ENCODE measurements at places on chromosomes 4 and X.

GRCh38 chr4:13203101-13203500 is 281.0 kb downstream of the RAB28 start:
- DNase-seq = no peak

- DNase-seq = no peak
Measured at GRCh38 chr4:17126321-17126966, 228.0 kb upstream of the LDB2 start.

DNA sequence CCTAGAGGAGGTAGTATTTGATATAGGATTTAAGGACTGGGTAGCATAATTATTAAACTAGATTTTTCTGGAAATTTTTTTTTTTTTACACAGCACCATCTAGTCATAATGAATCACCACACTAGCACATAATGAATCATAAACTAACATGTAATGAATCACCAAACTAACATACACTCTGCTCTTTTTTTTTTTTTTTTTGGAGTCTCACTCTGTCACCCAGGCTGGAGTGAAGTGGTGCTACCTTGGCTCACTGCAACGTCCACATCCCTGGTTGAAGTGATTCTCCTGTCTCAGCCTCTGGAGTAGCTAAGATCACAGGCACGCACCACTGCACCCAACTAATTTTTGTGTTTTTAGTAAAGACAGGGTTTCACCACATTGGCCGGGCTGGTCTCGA is 92.5 kb downstream of the FAM13A start:
- no peak for DNase-seq

DNA sequence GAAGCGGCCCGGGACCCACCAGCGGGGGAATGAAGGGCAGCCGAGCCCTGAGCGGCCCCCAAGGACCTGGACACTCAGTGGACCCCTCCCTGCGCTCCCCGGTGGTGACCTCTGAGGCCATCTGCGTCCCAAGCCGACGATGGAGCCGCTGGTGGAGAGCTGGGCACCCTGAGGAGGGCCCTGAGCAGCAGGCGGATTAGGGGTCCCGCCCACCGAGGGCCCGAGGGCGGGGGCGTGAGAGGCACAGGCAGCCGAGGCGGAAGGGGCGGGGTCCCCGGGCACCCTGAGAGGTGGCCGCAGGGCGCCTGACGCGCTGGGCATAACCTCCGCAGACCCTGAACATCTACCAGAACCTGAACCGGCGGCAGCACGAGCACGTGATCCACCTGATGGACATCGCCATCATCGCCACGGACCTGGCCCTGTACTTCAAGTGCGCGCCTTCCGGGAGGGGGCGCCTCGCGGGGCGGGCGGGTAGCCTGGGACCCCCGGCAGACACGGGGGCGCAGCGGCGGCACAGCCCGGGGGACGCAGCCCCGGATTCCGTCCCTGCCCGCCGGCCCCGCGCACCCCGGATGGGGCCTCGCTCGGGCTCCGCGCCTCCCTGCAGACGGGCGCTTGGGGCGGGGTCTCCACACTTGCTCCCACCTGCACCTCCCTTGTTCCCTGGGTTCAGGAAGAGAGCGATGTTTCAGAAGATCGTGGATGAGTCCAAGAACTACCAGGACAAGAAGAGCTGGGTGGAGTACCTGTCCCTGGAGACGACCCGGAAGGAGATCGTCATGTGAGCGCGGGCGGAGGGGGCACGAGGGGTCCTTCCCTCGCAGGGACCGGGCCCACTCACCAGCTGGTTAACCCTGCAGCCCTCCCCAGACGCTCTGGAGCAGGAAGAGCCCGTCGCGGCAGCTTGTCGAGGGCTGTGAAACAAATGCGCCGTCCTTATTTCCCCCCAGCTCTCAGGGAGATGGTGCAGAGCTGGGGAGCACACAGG is 10.3 kb downstream of the ATP5ME start:
- peak; percentile 80 for DNase-seq
